ENCODE measurements at places on chromosomes 5 and 9.

DNA sequence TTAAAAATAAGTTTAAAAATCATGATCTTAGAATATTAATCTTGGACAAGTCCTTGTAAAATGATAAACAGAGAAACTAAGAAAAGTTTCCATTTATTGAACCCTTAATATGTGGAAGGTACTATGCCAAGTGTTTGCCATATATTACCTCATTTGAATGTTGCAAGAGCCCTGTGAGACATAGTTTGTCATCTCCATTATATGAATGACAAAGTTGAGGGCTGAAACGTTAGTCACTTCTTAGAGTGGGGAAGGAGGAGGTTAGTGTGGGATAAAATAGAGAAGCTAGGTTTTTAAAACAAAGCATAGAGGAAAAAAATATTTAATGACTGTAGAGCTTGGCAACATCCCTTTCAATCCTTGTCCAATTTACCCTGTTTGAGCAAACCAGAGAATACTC is 2.0 kb downstream of the TNC start:
- DNase-seq = no peak

DNA sequence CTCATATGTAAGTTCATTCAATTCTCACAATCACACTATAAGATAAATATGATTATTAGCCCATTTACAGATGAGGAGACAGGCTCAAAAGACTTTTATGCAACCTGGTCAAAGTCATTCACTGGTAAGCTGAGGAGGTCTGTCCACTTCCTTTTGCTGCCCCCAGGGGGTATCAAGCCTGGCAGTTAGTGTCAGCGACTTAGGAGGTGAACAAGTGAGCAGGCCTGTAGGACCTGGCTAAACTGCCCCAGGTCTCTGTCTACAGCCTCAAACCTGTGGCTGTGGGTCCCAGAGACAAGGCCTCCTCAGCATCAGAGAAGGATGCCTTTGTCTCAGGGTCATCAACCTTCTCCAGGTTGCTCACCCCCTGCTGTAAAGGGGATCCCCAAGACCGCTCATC is 10.4 kb downstream of the TGFBI start:
- no peak for DNase-seq

DNA sequence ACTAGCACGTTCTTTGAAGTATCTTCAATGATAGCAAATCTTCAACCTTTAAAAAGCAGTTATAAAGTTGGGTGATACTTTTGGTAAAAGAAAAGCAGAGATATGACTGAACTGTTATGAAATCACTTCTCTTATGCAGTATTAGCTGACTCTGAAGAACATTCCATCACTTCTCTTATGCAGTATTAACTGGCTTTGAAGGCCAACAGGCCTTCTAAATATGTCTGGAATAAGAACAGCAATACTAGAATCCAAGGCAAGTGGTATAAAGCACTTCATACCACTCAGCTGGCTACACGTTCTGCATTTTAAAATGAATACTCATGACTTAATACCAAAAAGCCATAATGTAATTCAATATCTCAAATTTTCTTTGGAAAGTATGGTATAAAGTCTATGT is 17.3 kb downstream of the SKIC3 start:
- DNase-seq = no peak

- DNase-seq = no peak
These were observed 10.0 kb upstream of the AGPAT2 start for GRCh38 chr9:136697146-136697820.

DNA sequence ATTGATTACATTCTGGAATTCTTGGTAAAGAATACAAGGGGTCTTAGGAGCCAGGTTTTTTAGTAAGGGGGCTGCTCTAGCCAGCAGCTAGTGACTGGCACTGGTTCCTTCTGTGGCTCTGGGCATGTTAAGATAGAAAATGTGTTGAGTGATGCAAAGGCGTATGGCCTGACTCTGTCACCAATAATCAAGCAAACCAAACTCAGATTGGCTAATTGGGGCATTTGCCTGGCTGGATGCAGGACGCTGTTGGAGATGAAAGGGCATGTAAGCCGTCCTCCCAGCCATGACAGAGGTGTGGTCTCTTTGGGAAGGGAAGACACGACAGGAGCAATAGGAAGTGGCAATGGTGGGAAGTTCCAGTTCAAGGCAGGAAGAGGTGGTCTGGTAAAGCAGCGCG is 87.6 kb upstream of the CTSL start:
- no peak for DNase-seq

DNA sequence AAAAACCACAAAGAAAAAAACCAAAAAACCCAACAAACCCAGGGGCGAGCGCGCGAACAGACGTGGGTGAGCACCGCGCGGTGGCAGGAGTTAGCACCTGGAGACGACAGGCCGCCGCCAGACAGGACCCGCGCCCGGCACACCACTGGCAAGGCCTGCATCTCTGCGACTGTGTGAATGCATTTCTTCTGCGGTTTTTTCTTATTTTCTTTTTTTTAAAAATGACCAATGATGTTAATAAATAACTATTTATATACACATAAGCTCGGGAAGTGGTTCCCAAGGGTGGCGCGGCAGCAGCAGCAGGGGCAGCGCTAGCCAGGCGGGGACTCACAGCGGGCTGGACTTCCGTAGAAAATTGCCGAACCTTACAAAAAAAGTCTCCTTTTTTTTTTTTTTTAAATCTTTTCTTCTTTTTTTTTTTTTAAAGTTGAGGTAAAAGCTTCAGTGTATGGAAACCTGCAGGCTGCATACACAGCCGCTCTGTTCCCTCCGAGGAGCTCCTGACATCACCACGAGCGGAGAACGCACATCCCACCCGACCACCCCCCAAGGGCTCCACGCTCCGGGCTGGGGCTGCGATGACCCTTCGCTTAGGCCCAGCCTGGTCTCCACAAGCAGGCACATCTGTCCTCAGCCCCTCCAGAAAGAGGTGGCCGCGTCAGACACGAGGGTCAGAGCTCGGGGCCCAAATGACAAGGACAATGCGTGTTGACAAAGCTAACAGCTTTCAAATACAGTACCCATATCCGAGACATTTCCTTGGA is 7.4 kb downstream of the BRD3OS start:
- no peak for DNase-seq

DNA sequence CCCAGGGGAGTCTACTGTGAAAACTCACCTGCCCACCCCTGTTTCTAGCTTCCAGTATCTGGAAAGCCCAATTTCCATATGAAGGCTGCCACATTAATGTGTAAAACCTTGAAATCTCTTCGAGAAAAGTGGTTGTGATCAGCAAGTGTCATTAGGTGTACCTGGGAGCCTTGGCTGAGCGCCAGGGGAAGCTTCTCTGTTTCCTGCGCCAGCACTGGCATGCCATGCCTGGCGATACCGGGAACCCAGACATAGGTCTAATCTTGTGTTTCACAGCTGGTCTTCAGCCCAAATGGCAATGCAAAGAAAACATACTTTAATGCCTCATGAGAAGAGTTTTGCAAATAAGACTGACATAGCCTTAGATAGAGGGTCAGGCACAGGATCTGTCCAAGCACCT is 101.6 kb downstream of the TENT4A start:
- no peak for DNase-seq

GRCh38 chr5:150783422-150783928 is 4.9 kb downstream of the SMIM3 start:
- peak; percentile 82 for DNase-seq

DNA sequence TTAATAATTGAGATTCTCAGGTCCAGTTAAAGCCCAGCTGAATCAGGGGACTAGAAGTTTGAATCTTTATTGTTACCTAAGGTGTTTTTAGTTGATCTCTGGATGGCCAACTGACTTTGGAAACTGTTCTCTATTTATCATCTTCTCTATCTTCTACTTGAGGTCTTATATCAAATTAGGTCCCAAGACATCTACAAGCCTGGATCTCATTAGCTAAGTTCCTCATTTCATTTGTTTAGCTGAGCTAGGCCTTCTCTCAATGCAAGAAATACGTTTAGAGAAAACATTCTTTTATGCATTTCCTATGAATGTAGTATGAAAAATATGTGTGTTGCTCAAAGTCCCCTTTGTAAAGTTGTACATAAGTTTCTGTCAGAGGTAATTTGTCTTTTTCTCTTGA is 196.6 kb downstream of the PTTG1 start:
- no peak for DNase-seq

DNA sequence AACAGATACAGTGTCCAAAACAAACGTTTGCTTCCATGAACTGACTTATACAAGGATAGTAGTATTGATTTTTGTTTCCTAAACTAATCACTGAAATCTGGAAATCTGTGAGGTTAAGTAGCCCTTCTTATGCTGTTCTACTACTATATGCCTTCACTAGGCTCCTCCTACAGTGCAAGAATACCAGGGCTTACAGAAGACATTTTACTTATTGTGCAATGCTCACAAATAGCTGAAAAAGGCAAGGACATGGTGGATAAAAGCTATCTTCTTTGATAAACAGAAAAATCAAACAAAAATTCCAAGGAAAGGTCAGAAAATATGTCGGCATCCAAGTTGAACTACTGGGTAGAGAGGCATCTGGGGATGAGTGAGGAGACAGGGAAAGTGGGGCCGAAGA is 61.9 kb downstream of the OXCT1 start:
- no peak for DNase-seq

- DNase-seq = no peak
These were observed 252.5 kb downstream of the NTRK2 start for GRCh38 chr9:84922051-84922450.

DNA sequence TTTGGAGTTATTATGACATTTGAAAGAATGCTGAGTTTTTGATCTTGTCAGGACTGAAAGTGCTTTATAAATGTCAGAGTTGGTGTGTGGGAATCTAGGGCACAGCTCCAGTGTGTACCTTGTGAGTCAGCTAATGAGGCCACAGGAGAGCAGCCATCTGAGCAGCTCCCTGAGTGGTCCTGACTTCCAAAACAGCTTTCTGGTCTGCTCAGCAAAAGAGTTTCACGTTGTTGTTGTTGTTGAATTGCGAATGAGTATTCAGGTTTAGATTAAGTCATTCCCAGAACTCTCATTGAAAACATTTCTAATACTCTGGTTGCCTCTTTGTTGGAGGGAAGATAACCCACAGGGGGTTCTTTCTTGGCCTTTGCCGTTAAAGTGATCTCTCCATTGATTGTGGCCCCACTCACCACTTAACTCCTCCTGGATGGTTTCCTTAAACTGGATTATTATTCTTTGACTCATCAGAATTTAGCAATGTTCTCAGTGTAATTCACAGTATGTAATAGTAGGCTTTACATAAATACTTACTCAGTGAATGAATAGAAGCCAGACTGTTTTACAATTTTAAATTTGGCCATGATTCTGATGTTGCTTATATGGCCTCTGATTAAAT is 125.1 kb upstream of the SGCD start:
- no peak for DNase-seq

DNA sequence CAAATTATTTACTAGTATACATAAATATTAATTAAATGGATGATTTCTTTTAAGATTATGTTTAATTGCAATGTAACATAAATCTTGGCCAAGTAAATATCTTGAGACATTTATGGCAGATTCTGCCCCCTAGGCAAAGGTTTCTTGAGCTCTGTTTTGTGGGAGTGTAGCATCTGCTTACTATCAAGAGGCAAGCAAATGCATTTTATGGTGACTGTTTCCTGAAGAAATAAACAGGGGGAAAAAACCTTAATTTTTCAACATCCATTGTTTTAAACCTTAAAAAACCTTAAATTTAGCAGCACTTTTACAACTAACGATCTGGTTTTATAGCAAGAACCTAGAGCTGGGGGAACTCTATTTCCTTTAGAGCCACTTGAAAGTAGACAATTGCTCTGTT is 25.7 kb upstream of the FREM1 start:
- DNase-seq = no peak

DNA sequence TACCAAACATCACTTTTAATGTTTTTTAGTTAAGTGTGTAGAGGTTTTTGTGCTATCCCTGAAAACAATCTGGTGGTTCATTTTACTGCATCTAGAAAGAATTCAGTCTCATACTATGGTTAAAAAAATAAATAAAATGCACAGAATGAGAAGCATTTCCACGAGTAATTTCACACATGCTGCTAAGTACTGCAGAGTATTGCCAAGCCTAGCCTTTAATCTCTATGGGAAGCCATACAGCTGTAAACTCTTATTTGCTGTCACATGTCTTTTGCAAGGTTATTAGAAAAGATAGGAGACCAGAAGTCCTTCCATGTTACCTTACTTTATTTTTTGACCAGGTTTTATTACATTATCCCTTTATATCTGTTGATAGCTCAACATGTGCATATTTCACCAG is 37.6 kb upstream of the MAN2A1 start:
- DNase-seq = no peak

- no peak for DNase-seq
These were observed 26.0 kb upstream of the GNE start for GRCh38 chr9:36284226-36284625.

DNA sequence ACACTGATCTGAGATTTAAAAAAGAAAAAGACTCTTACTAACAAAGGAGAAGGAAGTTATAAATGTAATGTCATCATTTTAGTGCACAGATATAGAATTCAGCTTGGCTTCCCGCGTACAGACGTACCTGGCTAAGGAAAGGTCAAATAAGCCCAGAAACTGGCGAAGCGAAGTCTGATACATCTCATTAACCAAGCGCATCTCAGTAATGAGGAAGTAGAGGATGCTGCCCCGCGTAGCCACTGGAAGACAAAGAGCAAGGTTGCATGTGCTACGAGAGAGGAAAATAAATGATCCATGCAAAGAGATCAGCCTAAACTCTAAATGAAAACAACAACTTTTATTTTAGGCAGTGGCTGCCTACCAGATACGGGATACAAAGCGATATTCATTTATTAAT is 208.8 kb downstream of the DNAH5 start:
- no peak for DNase-seq

GRCh38 chr5:18799482-18800128 is 1165.3 kb downstream of the TAF11L14 start:
- DNase-seq = no peak

Measured in activated CD4-positive, alpha-beta memory T cell treated with anti-CD3 and anti-CD28 coated beads for 36 hours (primary cell).